CD4-positive, alpha-beta memory T cell (primary cell): ENCODE measurements at places on chromosomes 6 and 20.

- DNase-seq = no peak
Observed at GRCh38 chr6:38580030-38580429, 59.7 kb downstream of the BTBD9 start.

DNA sequence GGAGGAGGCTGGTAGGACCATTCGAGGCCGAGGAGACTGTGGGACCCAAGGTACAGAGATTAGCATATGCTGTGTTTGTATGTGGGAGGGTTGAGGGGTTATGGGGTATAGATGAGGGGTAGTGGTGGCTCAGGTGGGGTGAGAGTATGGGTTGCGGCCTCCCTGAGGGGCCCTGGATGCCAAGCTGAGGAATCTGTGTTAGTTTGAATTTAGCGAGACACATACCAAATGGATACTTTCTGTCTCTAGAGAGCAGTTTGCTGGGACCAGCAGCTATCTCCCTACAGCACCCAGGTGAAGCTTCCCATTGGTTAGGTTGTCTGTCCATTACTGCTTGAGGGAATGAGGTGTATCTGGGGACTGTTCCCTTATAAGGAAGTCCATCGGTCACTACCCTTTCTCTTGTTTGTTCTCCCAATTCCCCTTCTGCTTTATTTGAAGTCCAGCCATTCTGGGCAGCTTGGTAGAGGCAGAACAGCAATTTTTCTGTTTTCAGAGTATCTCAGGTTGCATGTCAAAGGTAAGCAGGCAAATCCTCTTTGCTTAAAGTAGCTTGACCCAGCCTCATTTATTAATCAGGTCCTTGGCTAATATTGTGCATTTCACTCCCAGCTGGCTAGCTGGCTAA, 15.2 kb downstream of the CHMP4B start:
- no peak for DNase-seq

- no peak for DNase-seq
Observed at GRCh38 chr6:122903266-122903915, 92.6 kb upstream of the CLVS2 start.

- DNase-seq = no peak
Observed at GRCh38 chr20:63522981-63523611, 2.5 kb downstream of the PPDPF start.

- no peak for DNase-seq
Observed at GRCh38 chr20:50194422-50194830, 3.8 kb downstream of the CEBPB start.

GRCh38 chr6:753486-753885, 60.5 kb upstream of the EXOC2 start:
- no peak for DNase-seq
